ENCODE measurements at places on chromosomes 1 and 21.

DNA sequence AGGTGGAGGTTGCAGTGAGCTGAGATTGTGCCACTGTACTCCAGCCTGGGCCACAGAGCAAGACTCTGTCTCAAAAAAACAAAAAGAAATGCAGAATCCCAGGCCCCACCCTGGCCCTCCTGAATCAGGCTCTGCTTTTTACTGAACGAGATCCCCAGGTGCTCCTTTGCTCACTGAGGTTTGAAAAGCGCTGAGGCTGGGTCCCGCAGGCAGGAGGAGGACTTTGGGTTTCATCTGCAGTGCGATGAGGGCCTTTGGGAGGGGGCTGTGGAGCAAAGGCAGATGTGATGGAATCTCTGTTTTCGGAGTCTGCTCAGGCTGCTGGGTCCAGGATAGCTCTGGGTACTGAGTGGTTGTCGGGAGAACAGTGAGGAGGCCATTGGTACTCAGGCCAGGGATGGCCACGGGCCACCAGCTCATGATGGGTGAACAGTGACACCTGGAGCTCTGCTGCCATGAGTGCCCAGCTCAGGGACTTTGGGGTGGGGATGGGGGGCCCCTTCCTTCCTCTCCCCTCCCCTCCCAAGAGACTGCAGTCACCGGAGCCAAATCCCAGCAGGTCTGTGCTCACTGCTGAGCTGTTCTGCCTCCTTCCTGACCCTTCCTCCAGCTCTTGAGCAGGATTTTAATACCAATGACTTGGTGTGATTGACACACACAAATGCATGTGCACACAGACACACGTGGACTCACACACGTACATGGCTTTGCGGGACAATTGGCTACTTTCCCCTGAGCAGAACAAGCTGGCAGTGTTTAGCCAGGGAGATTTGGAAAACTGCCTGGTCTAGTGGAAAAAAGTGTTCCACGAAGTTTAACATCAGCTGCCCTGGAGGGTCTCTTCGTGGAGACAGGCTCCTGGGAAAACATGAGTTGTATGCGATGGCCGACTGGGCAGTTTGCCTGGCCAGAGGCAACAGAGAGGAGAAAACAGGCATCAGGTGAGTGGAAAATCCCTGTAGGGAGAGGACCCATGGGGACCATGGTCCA is 3.6 kb upstream of the DHRS3 start:
- no peak for DNase-seq

- DNase-seq = no peak
These were observed 36.8 kb downstream of the FMO3 start for GRCh38 chr1:171127501-171127900.

GRCh38 chr1:29821605-29822004 is 585.3 kb downstream of the PTPRU start:
- no peak for DNase-seq

DNA sequence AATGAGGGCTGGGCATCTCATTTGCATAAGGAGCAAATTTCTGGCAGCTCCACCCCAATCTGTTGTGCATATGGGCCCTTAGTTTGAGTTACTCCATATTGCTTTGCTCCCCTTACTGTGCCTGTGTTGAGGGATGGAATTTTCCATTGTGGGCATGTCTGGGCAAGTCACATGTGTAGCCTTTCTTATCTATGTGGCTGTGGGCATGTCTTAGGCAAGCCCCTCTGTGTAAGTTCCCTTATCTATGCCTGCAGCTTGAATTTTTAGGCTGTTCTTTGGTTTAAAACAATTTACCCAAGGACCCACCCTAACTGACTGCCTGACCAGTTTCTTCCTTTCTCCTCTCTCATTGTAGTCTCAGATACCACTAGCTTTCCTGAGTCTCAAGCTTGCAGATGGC is 405.7 kb upstream of the NCAM2 start:
- no peak for DNase-seq

- DNase-seq = no peak
These were observed 4.8 kb downstream of the OVGP1 start for GRCh38 chr1:111422546-111423391.

DNA sequence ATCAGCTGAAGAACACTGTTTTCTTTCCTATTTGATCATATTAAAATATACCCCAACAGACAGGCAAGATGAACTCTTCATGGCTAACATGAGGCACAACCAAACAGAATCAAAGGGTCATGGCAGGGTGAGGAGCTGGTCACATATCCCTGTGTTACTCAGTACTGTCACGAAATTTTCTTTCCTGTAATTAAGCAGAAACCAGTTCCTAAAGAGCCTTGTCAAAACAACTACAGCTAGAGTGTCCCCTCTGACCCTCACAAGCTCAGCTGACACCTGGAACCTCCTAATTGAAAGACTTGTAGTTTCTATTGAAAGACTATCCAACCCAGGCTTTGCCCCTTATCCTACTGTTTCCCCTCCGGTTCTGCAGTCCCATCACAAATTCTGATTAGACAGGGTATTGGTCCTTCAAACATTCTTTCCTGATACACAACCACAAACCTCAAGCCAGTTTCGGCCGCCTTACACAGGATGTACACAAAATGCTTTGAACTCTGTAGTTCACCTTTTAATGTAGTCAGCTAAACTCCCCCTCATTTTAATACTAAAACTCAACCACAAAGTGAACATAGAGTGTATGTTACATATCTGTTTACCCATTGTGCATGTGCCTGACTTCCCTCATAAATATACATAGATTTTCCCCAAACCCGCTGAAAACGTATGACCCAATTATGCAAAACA is 651.9 kb downstream of the MRPL39 start:
- DNase-seq = peak; percentile 53

DNA sequence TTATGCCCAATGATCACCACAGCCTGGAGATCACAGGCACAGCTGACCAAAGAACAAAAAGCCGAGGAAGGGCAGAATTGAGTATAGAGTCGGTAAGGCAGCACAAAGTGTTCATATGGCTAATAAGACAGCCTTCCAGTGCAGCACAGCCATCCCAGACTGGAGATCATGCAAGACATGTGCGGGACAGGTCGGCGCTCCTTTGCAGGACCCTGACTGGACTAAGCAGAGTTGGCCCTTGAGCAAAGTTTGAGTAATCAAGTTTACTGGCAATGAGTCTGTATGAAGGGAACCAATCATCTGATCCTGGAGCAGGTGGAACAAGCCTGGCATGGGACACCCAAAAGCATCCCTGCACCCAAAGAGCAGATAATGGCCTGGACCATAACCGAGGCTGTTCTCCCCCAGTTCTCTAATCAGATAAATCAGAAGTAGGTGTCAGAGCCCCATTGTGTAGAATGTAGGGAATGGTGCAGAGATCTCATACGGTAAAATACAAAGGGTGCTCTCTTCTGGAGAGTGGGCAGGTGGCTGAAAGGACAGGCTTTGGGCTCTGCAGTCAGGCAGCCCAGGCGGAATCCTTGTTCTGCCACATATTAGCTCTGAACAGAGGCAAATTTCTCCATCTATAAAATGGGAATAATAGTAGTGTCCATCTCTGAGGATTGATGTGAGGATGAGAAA is 10.7 kb upstream of the DNASE2B start:
- no peak for DNase-seq

GRCh38 chr1:205971082-205971481 is 27.8 kb upstream of the SLC26A9 start:
- no peak for DNase-seq

DNA sequence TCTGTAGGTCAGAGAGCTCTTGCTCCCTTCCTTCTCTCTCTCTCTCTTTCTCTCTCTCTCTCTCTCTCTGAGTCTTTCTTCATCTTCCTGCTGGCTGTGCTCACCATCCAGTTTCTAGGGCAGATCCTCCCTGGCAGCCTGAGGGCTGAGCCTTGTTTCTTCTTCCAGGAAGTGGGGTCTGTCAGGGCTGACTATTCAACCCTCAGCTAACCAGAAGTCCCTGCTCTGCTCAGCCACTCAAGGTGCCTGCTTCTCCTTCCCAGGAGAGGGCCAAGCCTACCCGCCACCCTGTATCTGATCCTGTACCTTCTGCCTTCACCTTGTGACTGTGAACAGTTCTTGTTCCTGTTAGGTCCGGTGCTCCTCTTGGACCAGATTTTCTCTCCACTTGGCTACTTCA is 107.6 kb upstream of the ETV3 start:
- DNase-seq = no peak

- no peak for DNase-seq
These were observed 805.8 kb upstream of the ADGRL2 start for GRCh38 chr1:80994934-80995333.

DNA sequence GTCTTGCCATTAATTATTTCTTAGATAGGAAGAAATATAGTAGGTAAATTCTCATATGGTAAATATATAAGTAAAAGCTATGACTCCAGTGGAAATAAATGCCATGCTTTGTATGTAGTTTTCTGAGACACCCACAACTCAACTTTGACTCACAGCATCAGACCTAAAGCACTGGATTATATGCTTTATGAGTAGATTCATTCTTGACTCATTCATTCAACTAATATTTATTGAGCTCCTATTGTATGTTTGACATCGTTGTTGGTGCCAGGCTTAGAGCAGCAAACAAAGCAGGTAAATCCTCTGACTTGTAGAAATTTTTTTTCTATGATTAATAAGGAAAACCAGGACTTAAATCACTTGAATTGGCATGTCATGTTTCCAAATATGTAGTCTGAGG is 211.4 kb downstream of the PTPRC start:
- no peak for DNase-seq

GRCh38 chr1:243454328-243454997 is 198.6 kb downstream of the SDCCAG8 start:
- no peak for DNase-seq

- no peak for DNase-seq
These were observed 12.0 kb upstream of the TARBP1 start for GRCh38 chr1:234490793-234491479.

DNA sequence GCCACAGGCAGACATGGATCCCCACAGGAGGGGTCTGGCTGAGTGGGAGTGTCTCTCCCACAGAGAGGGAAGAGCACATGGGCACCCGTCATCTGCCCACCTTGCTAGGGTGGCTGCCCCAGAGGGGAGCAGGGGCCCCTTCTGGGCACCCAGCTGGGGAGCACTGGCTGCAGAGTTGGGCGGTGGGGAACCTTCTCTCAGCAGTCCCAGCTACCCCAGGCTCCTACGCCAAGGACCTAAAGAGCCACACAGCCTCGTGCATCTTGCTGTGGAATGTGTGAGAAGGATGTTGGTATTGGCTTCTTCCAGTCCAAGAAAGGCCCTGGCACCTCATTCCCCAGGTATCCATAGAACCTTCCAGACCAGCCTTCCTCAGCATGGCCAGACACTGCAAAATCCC is 250.6 kb upstream of the VAMP3 start:
- no peak for DNase-seq

GRCh38 chr1:25064465-25065240 is 134.6 kb upstream of the RUNX3 start:
- no peak for DNase-seq

- DNase-seq = no peak
These were observed 143.9 kb upstream of the DNAH14 start for GRCh38 chr1:224785622-224786021.

GRCh38 chr1:58929671-58930325 is 146.0 kb upstream of the JUN start:
- no peak for DNase-seq

GRCh38 chr1:204259782-204260181 is 46.0 kb upstream of the GOLT1A start:
- no peak for DNase-seq

DNA sequence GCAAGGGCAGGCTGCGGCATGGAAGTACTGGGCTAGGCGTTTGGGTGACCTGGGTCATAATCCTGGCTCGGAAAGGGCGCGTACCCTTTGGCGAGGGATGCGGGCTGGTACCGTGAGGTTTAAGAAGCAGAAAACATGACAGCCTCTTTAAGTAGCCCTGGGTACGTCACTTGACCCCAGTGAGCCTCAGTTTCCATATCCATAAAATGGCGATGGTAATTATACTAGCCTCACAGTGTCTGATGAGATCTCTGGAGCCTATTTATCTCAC is 700 bp downstream of the PIGV start:
- no peak for DNase-seq

DNA sequence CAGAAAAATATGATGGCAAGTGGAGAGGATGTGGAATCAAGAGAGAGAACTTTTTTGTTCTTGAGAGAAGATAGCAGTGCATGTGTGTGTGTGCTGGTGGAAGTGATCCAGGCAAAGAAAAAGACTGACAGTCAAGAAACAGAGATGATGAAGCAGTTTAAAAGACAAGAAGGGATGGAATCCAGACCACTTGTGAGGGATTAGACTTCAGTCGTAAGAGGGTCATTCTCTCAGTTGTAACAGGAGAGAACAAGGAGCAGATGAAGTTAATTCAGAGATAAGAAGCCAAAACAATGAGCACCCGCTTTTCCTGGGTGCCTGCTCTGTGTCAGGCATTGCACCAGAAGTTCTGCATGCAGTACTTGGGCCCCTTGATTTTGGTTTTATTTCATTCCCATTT is 76.6 kb downstream of the RNF220 start:
- no peak for DNase-seq

GRCh38 chr1:43499898-43500297 is 30.8 kb upstream of the PTPRF start:
- no peak for DNase-seq

DNA sequence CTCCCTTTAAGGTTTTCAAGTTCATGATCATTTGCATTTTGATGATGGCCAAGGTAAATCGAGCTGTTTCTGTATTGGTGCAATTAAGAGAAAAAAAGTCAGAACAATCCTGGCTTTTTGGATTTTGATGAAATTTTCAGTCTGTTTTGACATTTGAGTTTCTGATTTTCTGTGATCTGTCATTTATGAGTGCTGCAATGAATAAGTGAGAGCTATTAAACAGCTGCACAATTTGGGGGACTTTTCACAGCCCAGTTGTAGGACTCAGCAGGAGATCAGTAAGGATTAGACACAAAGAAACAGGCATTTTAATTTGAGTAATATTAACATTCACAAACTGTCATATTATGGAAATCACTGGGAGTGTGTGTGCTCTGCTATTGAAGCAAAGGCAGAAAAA is 452.9 kb upstream of the CXADR start:
- DNase-seq = no peak

- DNase-seq = no peak
These were observed 15.8 kb downstream of the THRAP3 start for GRCh38 chr1:36239941-36240637.

- peak; percentile 84 for DNase-seq
These were observed 1.7 kb downstream of the BEST4 start for GRCh38 chr1:44786138-44786840.

- no peak for DNase-seq
These were observed 35.2 kb downstream of the ELAPOR1 start for GRCh38 chr1:109148987-109149561.

Measured in GM06990 (cell line).